CD4-positive, alpha-beta T cell treated with Interleukin-4 for 4 hours (primary cell): ENCODE measurements at places on chromosomes 5 and 9.

DNA sequence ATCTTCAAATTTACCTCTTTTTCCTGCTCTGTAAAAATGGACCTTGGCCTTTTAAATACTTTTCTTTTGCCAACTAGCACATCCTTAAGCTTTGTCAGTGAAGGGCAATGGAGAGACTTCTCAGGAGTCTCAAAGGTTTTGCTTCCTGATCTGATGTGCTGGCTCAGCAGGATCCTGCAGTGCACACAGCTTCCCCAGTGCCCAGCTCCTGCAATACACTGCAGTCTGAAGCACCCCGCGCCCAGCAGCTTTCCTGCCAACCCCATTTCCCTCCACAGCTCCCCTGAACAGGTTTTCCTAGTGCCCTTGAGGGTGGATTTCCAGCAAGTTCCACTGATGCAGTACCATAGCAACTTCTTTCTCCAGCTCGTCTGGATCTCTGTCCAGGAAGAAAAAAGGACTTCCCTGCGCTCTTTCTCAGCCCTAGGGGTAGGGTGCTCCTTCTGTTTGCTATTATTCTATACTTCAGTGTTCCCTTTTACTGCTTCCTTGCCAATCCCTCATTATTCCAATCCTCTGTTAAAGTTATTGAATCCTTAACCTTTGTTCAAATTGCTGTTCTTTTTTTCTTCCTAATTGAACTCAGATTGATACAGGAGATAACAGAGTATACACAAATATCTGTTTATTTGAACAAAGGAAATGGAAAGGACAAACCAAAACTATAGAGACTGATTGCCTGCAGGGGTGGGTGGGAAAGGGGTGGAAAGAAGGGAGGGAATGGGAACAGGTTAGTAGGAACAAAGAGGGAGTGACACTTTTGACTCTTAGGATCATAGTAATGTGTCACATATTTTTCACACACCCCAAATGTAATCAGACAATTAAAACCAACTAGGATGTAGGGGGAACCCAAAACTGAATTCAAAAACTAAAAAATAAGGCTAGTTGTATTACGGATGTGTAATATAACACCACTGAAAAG is 8.5 kb downstream of the SNAPC3 start:
- peak; percentile 5 for DNase-seq

DNA sequence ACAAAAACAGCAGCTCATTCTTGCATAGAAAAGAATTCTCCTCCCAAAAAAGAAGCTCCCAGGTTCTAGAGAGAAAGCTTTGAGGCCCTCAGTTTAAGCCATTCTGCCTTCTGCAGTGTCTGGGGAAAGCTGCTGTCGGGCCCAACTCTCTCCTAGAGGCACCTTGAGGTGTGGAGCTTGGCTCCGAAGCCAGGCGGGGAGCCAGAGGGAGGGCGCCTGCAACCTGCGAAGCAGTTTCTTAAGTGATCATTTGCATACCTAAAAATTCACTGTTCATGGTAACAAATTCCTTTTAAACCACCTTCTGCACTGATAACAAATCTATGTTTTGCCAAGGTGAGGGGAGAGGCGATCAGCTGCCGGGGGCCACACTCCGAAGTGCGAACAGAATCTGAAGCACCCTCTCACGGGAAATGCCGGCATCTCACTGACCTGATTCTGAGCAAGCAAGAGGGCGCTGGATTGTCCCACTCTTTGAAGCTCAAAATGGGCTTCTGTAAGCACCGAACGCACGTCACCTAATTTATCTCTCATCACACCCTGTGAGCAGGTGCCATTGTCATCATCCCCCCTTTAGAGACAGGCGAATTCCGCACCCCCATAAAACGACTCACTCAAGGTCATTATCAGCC is 86.1 kb downstream of the GTF3C4 start:
- DNase-seq: no peak

DNA sequence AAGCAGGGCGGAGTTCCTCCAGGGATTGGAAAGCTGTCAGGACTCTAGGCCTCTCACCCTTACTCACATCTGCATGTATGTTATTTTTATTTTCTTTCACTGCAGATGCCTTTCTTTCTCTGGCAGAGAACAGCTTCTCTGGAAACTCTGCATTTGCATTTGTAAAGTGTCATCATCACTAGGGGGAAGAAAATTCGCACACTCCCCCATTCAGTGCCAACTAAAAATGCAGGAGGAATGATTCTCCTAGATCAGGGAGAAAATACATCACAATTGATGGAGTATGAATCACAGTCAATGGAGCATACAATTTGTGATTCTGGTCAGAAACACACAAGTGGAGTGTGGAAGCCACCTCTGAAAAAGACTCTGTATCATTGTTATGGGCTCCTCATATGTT is 351.4 kb upstream of the FTMT start:
- DNase-seq: no peak

- no peak for DNase-seq
Observed at GRCh38 chr9:77125665-77126064, 51.7 kb upstream of the VPS13A start.

DNA sequence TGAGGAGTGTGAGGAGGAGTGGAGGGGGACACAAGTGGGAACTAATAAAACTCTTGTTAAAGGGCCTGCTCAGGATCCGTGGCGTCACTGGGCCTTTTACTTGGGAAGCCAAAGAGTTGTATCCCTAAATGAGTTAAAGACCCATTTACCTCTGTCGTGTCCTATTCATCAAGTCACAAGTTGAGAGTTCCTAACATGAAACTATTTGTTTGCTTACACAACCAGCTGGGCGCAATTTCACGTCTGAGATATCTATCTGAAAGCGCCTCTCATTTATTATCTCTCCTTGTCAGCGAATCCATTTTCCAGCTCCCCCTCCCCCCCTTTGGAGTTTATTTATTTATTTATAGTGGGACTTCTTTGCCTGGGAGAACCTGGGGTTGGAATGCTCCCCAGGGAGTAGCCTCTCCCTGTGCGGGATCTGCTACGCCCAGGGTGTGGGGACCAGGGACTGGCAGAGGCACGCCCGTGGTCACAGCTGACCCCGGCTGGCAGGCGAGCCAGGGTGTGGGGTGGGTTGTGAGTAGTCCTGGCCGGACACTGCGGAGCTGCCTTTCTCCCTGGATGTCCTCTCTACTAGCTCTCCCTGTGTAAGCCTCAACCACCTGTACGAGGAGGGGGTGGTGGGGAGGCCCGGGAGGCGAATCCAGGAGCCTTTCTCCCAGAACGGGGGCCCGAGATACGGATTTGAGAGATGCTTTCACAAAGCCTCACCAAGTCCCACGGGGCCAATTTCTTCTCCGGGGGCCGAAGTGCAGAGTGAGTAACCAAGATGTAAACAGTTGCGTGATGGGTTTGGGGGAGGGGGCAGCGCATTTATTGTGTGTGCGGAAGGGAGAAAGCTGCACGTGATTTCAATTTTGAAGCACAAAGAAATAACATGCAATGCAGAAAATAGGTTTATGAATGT is 15.3 kb downstream of the NR2F1 start:
- DNase-seq: no peak

- DNase-seq: no peak
Observed at GRCh38 chr5:168374532-168374931, 83.1 kb downstream of the WWC1 start.

GRCh38 chr5:164145458-164145857 is 640.0 kb downstream of the MAT2B start:
- DNase-seq: no peak

GRCh38 chr5:626850-627249 is 14.7 kb downstream of the CEP72 start:
- no peak for DNase-seq

GRCh38 chr5:175714479-175715085 is 56.7 kb downstream of the HRH2 start:
- no peak for DNase-seq

DNA sequence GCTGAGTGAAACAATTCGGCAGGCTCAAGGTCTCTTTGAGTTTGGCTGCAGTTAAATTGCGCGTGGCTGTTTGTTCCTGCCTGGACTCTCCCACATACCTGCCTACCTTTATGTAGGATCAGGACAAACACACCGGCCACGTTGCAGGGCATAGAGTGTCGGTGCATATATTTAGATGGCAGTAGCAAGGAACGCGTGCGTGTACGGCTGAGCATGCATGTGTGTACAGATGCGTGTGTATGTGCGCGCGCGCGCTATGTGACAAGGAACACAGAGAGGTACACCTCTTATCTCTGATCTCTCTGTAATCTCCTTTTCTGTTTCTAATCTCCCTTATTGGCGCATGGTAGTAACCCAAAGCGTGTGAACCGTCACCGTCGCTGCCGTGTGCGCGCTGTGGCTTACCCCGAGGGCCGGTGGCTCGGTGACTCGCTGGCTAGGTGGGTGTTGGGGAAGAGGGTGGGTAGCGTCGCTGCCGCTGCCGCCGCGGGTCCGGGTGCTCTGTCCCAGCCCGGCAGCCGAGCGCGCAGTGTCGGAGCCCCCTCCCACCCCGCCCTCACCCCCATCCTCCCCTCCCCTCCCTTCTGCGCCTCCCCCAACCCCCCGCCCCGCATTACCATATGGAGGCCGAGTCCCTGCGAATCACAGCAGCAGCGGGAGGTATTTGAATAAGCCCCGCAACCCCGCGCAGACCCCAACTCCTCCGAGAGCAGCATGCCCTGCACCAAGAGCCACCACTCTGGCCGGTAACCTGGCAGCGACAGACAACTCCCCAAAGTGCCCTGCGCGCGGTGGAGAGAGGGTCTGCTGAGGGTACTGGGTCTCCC is 204.8 kb downstream of the MEF2C start:
- DNase-seq: no peak

- no peak for DNase-seq
Observed at GRCh38 chr9:113475031-113475430, 11.5 kb downstream of the RGS3 start.

GRCh38 chr9:94147776-94148175 is 63.5 kb downstream of the PTPDC1 start:
- no peak for DNase-seq

GRCh38 chr5:180315762-180316212 is 23.9 kb upstream of the MAPK9 start:
- DNase-seq: peak; percentile 70
